T-helper 2 cell (primary cell): ENCODE measurements at places on chromosomes 4 and X.
A peak's percentile ranks its signal among the peaks of the same experiment; 100 is the strongest.

DNA sequence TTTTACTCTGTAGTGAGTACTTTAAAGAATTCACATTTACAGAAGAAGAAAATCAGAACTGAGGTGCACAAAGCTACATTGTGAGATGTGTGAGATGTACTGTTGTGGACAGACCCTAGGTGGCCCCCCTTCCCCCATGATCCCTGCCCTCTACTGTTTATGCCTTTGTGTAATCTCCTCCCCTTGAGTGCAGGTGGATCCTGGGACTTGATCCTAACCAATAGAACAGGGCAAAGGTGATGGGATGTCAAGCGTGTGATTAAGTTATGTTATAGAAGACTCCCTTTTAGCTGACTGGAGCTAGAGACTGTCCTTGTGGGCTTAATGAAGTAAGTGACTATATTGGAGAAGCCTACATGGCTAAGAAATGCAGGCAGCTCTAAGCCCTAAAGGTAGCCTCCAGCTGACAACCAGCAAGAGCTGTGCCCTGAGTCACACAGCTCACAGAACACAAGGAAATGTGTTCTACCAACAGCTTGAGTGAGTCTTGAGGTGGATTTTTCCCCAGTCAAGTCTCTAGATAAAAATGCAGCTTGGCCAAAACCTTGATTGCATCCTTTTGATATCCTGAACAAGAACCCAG lies 225.2 kb upstream of the LEF1 start:
- DNase-seq: no peak

GRCh38 chrX:120790118-120790517 lies 85.5 kb downstream of the CT47B1 start:
- no peak for DNase-seq

GRCh38 chrX:25650216-25650820 lies 487.8 kb upstream of the MAGEB18 start:
- DNase-seq: no peak

- DNase-seq: peak; percentile 31
These were observed 115.0 kb downstream of the SMIM20 start for GRCh38 chr4:26028793-26029567.

- peak; percentile 60 for DNase-seq
These were observed 627 bp downstream of the CDKN2AIP start for GRCh38 chr4:183445097-183445428.

- no peak for DNase-seq
These were observed 4.6 kb downstream of the CTBP1 start for GRCh38 chr4:1244081-1244977.

GRCh38 chrX:31338991-31339350 lies 267.1 kb upstream of the FTHL17 start:
- no peak for DNase-seq

GRCh38 chr4:89438102-89438831 lies 130.7 kb upstream of the GPRIN3 start:
- peak; percentile 14 for DNase-seq

GRCh38 chr4:186078981-186079638 lies 10.2 kb downstream of the TLR3 start:
- no peak for DNase-seq

- DNase-seq: peak; percentile 73
These were observed 13.2 kb downstream of the CA5B start for GRCh38 chrX:15751155-15751819.

GRCh38 chr4:89029591-89029990 lies 27.4 kb downstream of the FAM13A start:
- DNase-seq: peak; percentile 11

- no peak for DNase-seq
These were observed 209.0 kb downstream of the BCOR start for GRCh38 chrX:39888730-39889129.

DNA sequence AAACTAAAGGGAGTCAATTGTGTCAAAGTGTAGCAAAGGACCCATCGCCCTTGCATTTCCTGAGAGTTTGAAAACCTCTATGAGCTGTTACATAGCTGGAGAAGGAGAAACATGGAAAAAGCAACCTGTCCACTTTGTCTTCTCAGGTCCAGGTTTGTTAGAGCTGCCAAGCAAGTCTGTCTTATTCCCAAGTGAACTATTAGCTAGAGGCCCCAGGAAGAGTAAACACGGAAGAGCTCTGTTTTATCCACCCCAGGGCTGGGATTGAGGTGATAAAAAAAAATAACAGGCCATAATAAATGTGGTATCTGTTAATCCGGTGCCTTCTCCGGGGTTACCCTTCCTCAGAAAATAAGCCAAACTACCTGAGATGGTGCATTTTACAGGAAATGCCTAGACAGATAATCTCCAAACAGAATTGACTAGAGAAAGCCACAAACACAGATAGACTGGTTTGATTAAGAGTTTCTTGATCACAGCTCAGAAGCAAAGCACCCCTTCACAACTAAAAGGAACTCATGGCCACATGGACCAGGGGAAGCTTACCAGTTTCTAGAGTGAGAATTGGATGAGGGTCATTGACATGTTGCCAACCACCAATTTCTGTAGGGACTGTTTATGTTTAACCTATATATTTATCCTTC lies 35.9 kb upstream of the RELL1 start:
- no peak for DNase-seq

GRCh38 chrX:107566604-107567262 lies 61.6 kb upstream of the PRPS1 start:
- DNase-seq: no peak
